SW480 (cell line): ENCODE measurements at places on chromosomes 5 and 9.

GRCh38 chr9:4967523-4967922 is 17.5 kb upstream of the JAK2 start:
- DNase-seq = no peak

GRCh38 chr9:136262671-136263178 is 17.1 kb upstream of the QSOX2 start:
- DNase-seq = no peak

DNA sequence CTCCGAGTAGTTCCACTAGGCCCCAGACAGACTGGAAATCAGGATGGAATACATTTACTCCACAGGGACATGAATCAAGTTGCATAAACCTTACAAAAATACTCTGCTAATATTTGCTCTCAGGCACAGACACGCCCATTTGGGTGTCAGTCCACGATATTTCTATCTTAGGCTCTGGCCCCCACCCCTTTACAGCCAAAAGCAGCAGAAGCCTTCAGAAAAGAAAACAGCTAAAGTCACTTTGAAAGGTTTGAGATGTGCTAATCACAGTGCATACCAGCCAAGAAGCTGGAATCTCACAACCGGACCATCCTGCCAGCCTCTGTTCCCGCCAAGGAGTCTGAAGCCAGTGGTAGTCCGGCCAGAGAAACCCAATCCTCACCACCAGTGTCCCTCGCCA is 22.6 kb downstream of the PTPN3 start:
- DNase-seq = no peak

GRCh38 chr5:39505363-39505762 is 80.6 kb upstream of the DAB2 start:
- no peak for DNase-seq

GRCh38 chr5:145934276-145934675 is 2.1 kb upstream of the SH3RF2 start:
- DNase-seq = no peak

DNA sequence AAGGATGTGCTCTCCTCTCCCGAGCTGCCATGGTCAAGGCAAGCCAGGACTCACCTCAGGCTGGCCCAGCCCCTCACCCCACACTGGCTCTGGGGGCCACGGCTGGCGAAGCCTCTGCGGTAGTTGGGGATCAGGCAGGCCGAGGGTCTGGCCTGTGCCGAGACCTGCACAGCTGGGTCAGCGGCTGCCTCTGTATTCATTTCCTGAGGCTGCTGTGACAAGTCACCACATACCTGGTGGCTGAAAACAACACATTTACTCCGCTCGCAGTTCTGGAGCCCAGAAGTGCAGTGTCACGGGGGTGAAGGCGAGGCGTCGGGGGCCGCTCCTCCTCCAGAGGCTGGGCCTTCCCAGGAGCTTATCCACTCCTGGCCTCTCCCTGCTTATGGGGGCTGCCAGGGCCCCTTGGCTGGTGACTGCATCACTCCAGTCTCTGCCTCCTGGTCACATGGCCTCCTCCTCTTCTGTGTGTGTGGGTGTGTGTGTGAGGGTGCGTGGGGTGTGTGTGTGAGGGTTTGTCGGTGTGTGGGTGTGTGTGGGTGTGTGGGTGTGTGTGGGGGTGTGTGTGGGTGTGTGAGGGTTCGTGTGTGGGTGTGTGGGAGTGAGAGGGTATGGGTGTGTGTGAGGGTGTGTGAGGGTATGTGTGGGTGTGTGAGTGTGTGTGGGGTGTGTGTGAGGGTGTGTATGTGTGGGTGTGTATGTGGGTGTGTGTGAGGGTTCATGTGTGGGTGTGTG is 3.2 kb upstream of the SCGB3A1 start:
- no peak for DNase-seq

GRCh38 chr5:89276566-89277305 is 393.8 kb upstream of the MEF2C start:
- no peak for DNase-seq

GRCh38 chr5:135221187-135221473 is 177.9 kb downstream of the MACROH2A1 start:
- peak; percentile 53 for DNase-seq

DNA sequence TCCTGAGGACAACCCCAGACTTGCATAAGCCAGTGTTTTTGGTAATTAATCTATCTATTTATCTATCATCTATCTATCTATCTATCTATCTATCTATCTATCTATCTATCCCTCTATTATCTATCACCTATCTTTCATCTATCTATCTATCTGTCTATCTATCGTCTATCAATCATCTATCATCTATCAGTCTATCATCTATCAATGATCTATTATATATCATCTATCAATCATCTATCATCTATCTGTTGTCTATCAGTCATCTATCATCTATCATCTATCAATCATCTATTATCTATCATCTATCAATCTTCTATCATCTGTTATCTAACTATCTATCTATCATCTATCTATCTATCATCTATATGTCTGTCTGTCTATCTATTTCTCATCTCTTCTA is 85.5 kb downstream of the PTCH1 start:
- DNase-seq = no peak

GRCh38 chr5:122292332-122292731 is 19.7 kb upstream of the SNCAIP start:
- no peak for DNase-seq

GRCh38 chr5:59390989-59391388 is 502.5 kb downstream of the PDE4D start:
- DNase-seq = no peak

DNA sequence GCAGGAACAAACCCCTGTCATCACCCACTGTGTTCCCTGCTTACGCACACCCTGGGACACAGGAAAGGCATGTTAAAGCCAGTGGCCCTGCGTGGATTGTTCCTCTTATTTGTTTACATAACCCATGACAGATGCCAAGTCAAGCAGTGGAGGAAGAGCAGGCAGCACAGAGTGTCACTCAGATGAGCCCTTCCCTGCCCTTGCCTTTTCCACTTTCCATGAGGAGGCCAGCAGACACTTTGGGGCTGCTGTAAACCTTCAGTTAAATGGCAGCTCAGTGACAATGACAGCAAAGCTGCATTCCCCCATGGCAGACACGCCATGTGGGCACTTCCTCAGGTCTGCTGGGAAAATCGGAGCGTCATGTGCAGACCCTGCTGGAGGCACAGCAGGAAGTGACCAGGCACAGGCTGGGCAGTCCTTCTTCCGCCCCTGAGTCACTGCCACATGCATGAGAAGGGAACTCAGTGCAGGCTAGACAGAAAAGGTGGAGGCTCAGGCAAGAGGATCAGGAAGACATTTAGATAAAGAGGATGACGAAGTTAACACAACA is 216.8 kb upstream of the PIK3R1 start:
- DNase-seq = no peak

DNA sequence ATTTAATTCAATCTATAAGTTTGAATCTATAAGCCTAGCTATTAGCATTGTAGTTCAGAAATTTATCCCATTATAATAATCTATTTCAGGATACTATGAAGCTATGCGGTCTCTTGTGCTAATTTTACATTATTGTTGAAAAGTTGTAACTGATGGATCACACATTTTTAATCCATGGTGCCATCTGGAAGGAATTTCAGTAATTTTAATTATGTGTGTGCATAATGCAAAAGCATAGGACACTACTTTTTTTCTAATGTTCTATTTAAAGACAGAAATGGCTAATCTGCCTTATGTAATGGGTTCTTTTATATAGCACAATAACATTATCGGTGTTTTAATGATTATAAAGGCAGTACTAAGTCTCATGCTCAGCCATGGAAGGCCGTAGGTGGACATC is 90.6 kb downstream of the HOMER1 start:
- DNase-seq = no peak
